Muscle of arm (tissue), 14 donors: ENCODE measurements at places on chromosomes 12 and 14. TPM values are rescaled to one million over a fixed set of nuclear protein-coding genes. Genes with fewer than 3 reads are reported as not detected.

- no peak for DNase-seq
These were observed 77.8 kb downstream of the VCPKMT start for GRCh38 chr14:50038398-50039119.

DNA sequence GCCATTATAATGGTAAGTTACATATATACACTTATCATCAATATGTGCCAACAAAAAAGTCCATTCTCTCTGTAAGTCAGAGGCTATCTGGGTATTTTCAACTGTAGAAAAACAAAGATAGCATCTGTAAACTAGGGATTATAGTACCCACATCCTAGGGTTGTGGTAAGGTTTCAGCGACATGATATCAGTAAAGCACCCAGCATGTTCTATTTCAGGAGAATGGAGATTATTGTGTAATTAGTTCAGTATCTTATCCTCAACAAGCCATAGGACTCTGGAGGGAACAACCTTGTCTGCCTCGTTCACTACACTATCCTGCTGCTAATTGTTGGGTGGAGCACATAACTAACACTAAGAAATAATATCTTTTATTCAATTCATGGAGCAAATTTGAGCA lies 19.7 kb upstream of the CKAP4 start:
- DNase-seq = no peak

Gene MIP
- polyA plus RNA-seq = not detected

Gene SMCO3
- 0.20 TPM for polyA plus RNA-seq

Gene CLEC4C
- polyA plus RNA-seq = not detected
